ENCODE measurements at places on chromosomes 3 and 15. TPM values are rescaled to one million over a fixed set of nuclear protein-coding genes. Genes with fewer than 3 reads are reported as not detected.

The TM4SF18 gene
- 5.6 TPM for total RNA-seq

The KIF15 gene
- 1.5 TPM for total RNA-seq

The FSTL1 gene
- total RNA-seq: 1,010 TPM

The ST3GAL6 gene
- total RNA-seq: 4.8 TPM

The PRICKLE2 gene
- total RNA-seq: 101 TPM

The PLS1 gene
- 6.0 TPM for total RNA-seq

The ACKR4 gene
- total RNA-seq: not detected

The STARD5 gene
- 5.5 TPM for total RNA-seq

The C3orf85 gene
- not detected for total RNA-seq

The ARGFX gene
- total RNA-seq: not detected

The ETFA gene
- 123 TPM for total RNA-seq

The P3H2 gene
- total RNA-seq: 46.9 TPM

The EXD1 gene
- total RNA-seq: not detected

The COX5A gene
- total RNA-seq: 207 TPM

DNA sequence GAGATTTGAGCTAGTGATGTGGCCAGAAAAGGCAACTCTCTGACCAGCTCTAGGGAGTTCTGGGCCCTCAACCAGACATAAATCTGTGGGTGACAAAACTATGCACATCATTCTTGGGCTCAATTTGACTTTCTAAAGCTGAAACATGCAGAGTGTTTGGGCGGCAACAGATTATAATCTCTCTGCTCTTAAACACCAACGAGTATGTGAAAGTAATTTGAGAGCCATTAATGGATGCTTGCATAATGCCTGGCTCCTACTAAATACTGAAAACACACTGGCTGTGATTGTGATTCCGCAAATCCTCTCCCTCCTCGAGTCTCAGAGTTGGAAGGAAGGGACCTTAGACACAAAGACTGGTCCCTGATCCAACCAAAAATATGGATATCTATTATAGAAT is 186.7 kb downstream of the UACA start:
- DNase-seq: no peak

GRCh38 chr15:76377217-76377616 is 40.6 kb downstream of the ISL2 start:
- no peak for DNase-seq

DNA sequence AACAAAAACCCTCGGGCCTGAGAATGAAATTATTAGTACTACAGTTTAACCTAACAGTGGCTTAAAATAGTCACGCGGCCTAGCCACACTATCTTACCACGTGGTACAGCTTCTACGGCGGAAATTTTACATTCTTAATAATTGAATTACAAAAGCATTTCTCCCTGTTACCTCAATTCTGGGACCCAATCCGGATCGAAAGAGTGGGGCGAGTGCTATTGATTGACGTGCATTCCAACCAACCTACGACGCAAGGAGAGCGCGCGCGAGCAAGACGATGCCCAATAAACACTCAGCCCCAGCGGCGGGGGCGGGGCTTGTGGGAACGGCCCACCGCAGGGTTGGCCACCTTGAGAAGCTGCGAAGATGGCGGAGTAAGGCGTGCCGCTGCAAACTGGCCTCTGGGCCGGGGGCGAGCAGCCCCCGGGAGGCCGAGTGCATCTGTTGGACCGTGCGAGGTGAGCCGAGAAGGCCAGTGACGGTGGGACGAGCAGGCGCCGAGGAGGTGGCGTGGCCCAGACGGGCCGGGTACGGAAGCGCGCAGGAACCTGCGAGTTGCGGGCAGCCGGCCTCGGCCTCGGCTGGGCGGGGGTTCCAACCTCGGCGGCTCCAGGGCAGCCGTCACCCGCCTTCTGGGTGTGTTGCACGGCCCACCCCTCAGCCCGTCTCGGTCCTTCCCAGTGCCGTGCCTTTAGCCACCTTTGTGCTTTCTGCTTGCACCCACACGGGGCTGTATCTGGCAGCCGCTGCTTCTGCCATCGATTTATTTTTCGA is 48.6 kb downstream of the OIP5 start:
- peak; percentile 99 for DNase-seq

- no peak for DNase-seq
These were observed 303.4 kb downstream of the DIPK2A start for GRCh38 chr3:144275005-144275404.

GRCh38 chr3:18556001-18556408 is 130.9 kb upstream of the SATB1 start:
- no peak for DNase-seq

DNA sequence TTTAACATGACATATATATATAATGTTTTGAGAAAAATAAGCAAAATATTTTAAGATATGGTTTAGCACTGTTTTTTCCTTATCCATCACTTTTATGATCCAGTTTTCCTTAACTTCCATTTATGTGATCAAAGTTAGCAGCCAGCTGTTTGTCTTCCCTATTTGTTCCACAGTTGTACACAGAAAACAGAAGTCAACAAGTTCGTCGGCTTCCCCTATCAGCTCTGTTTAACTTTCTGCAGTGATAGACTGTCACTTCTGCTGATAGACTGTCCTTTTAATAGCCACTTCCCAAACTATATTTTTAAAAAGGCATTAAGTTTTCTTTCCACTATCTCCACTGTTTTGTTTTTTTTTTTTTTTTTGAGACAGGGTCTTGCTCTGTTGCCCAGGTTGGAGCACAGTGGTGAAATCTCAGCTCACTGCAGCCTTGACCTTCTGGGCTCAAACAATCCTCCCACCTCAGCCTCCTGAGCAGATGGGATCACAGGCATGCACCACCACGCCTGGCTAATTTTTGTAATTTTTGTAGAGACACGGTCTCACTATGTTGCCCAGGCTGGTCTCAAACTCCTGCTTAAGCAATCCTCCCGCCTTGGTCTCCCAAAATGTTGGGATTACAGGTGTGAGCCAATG is 7.2 kb downstream of the FSD2 start:
- DNase-seq: no peak

DNA sequence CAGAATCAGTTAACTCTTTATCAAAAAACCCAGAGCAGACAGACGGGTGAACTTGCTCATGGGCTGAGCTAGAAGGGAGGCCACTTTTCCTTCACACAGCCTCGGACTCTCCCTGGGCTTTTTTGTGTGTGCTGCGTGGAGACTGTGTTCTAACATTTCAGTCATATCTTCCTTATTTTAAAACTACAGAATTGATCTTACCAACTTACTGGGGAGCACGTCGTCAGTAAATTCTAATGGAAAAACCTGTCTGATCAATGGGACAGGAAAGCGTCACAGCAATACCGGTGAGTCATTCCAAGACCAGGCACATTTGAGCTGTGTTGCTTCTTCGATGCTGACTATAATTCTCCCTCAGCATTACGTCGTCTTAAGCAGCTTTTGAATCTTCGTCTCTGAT is 145.1 kb downstream of the LPP start:
- no peak for DNase-seq

- no peak for DNase-seq
These were observed 132.5 kb downstream of the EPHB1 start for GRCh38 chr3:134927599-134927998.

GRCh38 chr3:147937341-147937740 is 528.2 kb downstream of the ZIC1 start:
- DNase-seq: peak; percentile 53

DNA sequence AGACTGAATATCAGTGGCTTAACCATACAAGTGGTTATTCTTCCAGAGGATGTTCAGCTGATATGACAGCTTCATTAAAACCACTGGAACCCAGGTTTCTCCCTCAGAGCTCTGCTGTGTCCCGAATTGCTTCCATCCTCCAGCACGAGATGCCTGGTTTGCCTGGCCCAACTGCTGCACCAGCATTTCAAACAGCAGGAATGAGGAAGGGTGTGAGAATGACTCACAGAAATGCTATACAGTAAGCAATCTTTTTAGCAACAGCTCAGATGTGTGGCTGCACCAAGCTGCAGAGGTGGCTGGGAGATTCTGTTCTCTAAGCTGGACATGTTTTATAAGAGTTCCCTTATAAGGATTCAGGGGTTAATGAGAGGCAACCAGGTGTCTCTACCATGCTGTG is 271.0 kb downstream of the GABRG3 start:
- DNase-seq: peak; percentile 58

DNA sequence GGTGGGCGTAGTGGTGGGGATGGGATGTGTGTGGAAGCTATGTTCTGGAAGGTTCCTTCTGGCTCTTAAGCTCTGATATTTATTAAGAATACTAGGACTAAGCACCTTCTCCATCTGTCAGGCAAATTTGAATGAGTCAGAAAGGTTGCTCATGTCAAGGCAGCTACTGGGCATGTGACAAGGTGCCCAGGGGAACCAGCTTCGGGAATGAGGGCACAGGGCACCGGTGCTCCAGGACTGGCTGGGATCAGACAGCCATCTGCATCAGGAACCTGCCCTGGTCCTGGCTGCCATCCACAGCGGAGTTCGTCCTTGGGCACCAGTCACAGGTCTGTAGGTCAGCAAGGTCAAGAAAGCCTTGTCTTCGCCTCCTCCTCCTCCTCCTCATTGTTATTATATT is 32.5 kb downstream of the CA12 start:
- DNase-seq: no peak

DNA sequence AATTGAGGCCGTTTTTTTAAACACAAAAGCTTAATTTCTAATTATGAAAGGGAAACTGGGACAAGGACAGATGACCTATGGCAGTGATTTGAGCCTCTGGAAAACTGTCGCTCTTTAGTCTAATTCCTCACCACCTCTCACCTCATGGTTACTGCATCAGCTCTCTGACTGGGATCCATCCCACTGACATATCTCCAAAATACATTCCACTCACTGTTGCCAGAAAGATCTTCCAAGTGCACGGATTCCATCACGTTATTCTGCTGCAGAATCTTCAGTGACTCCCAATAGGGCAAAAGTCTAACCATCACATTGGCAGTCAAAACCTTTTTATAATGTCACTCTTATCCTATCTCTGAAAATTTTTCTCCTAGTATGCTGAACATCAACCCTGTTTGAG is 132.3 kb upstream of the MB21D2 start:
- no peak for DNase-seq

- no peak for DNase-seq
These were observed 21.8 kb downstream of the RBPMS2 start for GRCh38 chr15:64753480-64754185.

DNA sequence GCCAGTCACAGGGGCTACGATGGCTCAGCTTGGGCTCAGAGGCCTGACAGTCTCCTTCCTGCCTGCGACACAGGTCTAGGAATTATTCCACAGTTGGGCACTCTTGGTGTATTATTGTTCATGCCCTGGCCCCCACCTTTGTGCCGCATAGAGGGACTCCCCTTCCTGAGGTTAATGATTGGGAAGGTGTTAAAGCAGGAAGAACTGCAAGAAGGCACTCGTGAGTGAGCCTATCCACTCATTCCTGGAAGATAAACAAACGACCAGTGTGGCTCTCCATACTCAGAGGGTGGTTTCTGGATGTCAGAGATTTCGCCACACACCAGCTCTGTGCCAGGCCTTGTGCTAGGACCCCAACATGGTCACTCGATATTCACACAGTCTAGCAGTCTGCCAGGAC is 12.3 kb downstream of the LIPC start:
- no peak for DNase-seq

- DNase-seq: no peak
These were observed 129.9 kb downstream of the VGLL4 start for GRCh38 chr3:11513817-11514135.

DNA sequence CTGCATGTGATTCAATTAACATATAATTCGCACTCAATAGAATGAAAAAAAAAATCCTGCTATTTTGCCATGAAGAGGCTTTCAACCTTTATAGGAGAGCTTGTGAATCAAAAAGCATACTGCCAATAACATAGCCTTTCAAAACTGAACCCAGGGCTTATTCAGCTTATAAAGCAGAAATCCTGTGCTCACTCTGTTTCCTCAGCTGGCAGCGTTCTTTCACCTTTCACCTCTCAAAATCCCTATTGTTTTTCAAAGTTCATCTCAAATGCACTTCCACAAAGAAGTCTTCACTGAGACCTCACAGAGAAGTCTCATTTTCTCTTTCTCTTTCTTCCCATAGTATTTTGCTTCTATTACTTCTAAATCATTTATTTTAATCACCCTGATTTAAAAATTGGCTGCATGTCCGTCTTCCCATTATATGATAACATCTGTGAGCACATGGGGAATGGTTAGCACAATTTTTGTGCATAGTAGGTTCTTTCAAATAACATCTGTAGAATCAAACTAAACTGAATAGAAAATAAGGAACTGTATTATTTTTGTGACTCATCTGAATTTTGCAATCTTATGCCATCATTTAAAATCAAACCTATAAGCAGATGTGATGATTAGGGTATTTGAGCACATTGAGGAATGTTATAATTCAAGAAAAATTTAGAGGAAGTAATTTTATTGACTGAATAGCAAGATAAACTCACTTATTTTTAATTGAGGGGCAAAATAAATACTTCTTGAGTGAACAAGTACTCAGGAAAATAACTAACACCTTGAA is 373.4 kb downstream of the NLGN1 start:
- no peak for DNase-seq
